ENCODE measurements at places on chromosomes 2 and 18.

GRCh38 chr2:101038455-101039255 is 36.6 kb downstream of the RPL31 start:
- no peak for DNase-seq

GRCh38 chr18:6920099-6920955 is 190.8 kb downstream of the ARHGAP28 start:
- peak; percentile 24 for DNase-seq

DNA sequence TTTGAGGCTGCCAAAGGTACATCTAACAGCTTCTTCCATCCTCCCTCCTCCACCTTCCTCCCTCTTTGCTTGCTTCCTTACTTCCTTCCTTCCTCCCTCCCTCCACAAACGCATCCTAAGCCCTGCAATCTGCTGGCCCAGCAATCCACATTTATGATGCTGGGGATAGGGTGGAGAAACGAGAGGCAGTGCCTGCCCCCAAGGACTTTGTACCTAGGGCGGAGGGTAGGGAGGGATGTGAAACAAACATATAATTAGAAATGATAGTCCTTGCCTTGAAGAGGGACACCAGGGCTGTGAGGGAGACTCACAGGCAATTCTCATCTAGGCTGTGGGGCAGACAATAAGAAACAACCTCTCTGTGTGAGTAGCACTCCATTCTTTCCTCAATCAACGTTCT is 188.3 kb downstream of the ANKRD30B start:
- DNase-seq: no peak

DNA sequence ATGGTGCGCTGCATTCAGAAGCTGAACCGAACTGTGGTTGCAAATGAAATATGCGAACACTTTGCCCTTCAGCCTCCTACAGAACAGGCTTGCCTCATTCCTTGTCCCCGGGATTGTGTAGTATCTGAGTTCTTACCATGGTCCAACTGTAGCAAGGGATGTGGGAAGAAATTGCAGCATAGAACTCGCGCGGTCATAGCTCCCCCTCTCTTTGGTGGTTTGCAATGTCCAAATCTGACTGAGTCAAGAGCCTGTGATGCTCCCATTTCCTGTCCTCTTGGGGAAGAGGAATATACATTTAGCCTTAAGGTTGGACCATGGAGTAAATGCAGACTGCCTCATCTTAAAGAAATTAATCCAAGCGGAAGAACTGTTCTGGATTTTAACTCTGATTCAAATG is 291.4 kb downstream of the THSD7B start:
- no peak for DNase-seq

DNA sequence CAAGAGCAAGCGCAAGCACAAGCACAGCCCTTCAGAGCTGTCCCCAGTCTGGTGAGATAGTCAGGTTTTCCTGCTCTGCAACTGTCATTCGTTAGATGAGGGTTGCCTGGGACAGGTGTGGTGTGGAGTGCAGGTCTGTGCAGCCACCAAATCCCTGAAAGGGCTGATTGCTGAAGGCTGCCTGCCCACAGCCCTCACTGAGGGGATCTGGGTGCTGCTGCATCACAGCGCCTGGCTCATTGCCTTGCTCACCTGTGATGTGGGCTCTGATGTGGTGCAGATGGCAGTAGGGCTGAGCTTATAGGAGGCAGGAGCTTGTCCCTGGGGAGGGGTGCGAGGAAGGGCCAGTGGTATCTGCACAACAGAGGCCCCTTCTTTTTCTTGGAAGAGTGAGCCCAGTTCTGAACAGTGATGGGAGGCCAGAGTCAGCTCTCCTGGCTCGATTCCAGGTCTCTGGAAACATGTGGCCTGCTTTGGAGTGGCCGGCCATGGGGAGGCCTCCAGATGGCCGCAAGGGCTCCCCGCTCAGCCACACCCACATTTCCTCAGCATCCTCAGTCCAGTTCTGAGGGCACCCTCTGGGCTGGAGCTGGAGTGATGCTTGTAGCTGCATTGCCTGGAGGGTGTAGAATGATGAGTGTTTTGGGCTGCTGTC is 11.4 kb downstream of the UBE2F start:
- no peak for DNase-seq

DNA sequence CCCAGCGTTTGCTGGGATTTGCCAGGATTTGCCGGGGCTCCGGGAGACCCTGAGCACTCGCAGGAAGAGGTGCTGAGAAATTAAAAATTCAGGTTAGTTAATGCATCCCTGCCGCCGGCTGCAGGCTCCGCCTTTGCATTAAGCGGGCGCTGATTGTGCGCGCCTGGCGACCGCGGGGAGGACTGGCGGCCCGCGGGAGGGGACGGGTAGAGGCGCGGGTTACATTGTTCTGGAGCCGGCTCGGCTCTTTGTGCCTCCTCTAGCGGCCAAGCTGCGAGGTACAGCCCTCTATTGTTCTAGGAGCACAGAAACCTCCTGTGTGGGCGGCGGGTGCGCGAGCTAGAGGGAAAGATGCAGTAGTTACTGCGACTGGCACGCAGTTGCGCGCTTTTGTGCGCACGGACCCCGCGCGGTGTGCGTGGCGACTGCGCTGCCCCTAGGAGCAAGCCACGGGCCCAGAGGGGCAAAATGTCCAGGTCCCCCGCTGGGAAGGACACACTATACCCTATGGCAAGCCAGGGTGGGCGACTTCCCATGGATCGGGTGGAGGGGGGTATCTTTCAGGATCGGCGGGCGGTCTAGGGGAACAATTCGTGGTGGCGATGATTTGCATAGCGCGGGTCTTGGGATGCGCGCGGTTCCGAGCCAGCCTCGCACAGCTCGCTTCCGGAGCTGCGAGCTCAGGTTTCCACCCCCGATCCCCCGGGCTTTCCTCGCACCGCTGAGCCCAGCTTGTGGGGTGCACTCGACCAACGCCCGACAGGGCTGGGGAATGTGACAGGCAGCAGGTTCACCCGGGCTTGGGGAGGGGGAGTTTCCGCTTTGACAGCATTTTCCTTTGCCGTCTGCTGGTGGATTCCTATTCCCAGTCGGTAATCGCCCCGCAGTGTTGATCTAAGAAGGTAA is 2.8 kb downstream of the ONECUT2 start:
- no peak for DNase-seq

DNA sequence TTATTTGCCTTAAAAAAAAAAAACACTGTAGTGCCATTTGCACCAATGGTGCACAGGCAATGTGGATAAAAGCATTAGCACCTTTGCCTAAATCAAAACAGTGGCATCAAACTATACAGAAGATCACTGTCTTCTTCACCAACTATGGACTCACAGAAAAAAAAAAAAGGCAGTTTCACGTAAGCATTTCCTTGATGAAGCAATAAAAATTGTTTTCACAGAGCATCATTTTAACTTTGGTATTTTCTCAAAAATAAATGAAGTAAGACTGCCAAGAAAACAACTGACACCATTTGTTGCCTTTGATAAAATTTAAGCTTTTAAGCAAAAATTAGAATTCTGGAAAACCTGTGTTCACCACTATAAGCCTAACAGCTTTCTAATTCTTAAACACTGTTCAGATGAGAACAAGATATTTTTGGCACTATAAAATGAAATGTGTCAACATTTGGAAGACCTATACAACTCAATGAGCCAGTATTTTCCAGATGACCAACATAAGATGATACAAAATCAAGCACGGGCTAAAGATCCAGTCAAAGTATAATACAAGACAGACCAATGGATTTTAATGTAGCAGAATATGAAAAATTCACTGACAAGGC is 21.1 kb downstream of the METTL8 start:
- DNase-seq: no peak

DNA sequence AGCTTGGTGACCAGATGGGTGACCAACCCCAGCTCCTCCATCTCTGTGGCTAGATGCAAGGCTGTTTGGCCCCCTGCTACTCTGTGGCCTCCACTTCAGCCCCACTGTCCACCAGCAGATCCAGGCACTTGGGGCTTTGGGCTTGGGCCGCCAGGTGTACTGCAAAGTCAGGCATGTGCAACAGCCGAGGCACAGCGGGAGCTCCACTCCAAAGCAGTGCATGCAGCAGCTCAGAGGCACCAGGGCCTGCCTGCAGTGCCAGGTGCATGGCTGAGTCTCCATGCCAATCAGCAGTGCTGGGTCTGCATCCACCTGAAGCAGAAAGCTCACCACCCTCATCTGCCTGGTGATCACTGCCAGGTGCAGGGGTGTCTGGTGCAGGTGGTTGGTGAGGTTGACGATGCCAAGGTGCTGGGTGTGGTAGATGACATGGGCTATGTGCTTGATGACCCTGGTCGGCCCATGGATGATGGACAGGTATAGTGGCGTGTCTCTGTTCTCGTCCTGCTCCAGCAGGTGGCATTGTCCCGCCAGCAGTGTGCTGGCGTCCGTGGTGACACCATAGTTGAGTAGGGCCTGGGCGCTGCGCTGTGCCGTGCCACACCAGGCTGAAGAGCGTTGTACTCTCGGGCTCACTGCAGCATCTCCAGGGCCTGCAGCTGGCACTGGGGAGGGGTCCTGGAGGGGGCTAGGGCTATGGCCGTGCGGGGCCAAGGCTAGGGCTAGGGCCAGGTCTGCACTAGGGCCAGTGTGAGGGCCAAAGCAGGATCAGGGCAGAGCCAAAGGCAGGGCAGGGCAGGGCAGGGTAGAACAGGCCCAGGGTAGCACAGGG is 1.0 kb upstream of the ANKRD62 start:
- no peak for DNase-seq

DNA sequence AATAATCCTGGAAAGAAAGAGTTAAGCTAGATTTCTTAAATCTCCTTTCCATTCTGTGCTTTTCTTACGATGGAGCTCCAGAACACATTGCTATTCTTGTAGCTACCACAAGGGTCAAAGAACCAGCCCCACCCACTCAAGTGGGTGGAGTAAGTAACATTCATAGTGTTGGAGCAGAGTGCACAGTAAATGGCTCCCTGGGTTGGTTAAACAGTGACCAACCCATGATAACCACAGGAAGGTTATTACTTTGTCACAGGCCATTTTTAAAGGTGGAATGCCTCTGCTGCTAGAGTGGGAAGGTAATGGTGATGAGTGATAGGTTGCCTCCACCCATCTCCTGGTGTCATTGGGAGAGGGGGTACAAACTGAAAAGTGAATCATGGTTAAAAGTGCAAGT is 13.9 kb downstream of the ARPC2 start:
- DNase-seq: no peak

DNA sequence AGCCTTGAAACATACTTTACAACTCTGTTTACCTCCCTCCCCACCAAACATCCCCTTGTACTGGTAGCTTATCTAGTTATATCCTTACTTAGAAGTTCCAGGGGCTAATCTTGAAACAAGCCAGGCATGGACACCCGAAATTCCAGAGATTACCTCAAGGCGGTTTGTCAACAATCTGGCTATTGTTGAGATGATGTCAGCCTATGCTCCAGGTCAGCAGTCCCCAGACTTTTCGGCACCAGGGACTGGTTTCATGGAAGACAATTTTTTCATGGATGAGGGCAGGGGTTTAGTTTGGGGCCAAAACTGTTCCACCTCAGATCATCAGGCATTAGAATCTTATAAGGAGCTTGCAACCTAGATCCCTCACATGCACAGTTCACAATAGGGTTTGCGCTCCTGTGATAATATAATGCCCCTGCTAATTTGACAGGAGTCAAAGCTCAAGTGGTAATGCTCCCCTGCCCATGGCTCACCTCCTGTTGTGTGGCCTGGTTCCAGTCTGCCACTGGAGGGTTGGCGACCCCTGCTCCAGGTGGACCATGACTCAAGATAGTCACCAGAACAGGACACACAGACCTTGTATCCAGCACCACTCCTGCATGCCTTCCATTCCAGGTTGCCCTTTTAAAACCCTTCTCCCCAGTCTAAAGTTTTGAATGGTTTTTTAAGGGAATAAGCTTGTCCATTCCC is 171.2 kb downstream of the SPAG16 start:
- DNase-seq: no peak

DNA sequence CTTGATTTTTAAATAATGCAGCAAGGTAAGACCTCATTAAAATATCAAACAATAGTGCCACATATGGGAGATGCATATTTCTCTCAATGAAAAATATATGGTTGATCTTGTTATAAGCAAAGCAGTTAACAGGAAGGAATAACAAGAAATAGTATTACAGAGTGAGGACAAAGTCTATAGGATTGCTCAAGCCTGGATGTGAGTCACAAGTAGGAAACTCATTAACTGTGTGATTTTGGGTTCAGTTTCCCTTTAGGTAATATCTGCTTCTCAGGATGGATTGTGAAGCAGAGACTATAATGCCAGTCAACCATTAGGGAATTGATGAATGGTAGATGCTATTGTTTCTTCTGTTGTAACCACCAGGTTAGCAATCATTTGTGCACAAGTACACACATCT is 42.9 kb upstream of the SPHKAP start:
- DNase-seq: no peak

DNA sequence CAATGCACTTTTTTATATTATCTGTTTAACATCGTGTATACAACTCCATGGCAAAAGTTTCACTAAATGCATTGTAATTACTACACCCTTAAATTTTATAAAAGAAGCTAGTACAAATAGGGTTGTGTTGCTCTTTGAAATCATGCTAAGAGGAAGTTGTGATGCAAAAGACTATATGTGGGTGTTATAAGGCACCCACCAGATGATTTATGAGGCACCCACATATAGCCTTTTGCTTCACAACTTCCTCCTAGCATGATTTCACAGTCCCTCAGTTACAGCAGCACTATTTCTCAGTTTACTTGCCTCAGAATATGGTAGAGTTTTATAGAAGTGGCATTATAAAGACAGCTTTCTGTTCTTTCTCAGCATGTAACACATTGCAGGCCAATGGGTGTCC is 277.3 kb upstream of the DOK6 start:
- no peak for DNase-seq

DNA sequence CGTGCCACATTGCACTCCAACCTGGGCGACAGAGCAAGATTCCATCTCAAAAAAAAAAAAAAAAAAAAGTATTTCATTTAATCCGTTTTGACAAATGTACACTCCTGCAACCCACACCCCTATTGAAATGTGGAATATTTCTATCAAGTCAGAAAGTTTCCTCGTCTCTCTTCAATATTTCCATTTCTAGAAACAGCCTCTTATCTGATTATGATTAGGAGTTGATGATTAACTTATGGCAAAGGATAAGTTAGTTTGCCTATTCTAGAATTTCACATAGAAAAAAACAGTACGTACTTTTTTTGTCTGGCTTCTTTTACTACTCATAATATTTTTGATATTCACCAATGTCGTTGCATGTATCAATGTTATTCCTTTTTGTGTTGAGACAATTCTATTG is 107.1 kb upstream of the DNMT3A start:
- DNase-seq: no peak

DNA sequence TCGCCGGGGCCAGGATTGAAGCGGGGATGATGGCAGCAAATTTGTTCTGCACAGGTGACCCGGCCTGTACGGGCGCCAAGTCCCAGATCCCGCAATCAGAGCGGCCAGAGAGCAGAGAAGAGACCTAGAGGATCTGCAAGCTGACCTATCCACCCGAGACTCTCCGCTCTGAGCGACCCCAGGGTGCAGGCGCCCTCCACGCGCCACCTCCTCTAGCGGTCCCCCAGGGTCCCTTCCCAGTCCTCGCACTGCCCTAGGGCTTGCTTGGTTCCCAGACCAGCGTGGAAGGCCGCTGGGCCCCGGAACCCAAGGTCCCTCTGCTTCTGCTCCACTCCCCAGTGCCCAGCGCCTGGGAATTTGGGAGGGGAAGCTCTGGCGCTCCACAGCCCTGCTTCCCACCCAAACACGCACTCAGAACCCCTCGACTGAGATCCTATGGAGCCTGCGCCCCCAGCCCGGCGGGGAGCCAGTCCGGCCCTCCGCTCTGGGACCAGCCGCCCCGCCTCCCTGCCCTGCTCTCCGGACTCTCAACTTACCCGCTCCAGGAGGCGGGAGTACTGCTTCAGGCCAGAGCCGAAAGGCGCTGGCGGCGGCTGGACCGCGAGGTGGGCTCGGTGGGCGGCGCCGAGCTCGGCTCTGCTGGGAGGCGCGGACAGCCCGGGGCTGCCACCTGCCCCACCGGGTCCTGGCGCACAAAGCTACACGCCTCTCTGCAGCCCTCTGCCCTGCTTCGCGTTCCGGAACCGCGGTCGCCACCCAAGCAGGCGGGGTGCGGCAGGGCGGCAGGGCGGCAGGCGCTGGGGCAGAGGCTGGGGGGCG is 3.0 kb upstream of the SIX3 start:
- no peak for DNase-seq

All from HS-27A (cell line).